Activated effector memory CD4-positive, alpha-beta T cell treated with anti-CD3 and anti-CD28 coated beads, Interleukin-2, amount 50 U/mL, for 16 hours (primary cell): ENCODE measurements at places on chromosomes 12 and 14.

DNA sequence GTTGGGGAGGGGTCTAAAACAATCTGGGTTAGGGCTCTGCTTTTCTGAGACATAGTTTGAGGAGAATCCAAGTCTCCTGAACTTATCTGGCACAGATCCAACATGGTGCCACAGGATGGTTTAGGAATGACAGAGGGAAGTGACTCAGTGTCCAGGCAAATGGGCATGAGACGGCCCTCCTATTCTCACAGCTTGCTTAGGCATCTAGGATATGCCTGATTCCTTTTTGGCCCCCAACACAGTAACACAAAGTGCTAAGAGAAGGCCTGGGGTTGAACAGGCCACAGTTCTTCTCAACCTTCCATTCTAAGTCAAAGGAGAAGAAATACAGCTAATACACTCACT lies 117.7 kb downstream of the ZFP36L1 start:
- peak; percentile 6 for DNase-seq

DNA sequence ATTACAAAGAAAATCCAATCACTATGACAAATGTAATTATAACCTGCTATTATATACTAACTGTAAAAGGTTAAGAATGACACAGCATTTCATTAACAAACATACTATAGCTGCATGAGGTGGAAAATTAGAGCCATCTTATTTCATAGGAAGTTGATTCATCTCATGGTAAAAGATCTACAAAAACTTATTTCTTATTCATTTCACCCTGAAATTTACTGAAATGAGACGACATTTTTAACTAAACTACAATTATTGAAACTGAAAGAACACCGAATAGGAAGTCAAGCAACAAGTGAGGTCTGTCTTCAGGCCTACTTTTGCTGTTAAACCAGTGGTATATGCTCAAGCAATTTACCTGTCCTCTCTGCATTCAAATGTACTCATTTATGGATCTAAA lies 87.2 kb downstream of the CEP83 start:
- DNase-seq, result no peak

GRCh38 chr12:6376079-6376869 lies 911 bp upstream of the SCNN1A start:
- DNase-seq, result peak; percentile 59

DNA sequence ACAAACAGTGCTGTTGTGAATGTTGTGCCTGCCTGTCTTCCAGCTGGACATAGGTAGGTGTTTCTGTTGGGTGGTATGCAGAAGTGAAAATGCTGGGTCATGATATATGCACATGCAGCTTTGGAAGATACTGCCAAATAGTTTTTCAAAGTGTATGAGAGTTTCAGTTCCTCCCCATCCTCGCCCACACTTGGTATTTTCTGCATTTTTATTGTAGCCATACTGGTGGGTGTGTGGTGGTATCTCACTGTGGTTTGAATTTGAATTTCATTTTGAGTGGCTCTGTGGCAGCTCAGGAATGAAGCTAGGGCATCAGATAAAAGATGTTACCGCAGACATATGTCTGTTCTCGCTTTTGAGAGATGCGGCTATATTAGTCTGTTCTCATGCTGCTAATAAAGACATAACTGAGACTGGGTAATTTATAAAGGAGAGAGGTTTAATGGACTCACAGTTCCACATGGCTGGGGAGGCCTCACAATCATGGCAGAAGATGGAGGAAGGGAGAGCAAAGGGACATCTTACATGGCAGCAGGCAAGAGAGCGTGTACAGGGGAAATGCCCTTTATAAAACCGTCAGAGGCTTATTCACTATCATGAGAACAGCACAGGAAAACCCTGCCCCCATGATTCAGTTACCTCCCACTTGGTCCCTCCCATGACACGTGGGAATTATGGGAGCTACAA lies 183.1 kb downstream of the CAND1 start:
- DNase-seq, result no peak

DNA sequence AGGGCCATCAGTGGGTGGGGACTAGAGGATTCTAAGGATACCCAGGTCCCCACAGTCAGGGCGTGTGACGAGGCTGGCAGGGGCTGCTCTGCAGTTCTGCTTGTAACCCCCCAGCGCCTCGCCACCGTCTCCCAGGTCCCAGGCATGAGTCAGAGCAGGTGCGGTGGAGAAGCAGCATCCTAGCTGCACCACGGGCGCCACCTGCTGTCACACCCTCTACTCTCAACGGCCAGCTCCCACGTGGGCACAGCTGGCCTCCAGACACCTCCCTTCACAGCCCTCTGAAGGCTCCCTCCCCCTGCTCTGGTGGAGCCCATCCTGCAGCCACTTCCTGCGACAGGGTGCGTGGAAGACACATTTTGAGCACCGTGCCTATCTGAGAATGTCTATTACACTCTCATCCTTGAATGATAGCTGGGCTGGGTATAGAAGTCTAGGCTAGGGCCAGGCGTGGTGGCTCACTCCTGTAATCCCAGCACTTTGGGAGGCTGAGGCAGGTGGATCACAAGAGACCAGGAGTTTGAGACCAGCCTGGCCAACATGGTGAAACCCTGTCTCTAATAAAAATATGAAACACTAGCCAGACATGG lies 6.9 kb upstream of the NUDT14 start:
- no peak for DNase-seq

GRCh38 chr12:116916122-116916521 lies 5.4 kb downstream of the FBXW8 start:
- DNase-seq, result no peak

DNA sequence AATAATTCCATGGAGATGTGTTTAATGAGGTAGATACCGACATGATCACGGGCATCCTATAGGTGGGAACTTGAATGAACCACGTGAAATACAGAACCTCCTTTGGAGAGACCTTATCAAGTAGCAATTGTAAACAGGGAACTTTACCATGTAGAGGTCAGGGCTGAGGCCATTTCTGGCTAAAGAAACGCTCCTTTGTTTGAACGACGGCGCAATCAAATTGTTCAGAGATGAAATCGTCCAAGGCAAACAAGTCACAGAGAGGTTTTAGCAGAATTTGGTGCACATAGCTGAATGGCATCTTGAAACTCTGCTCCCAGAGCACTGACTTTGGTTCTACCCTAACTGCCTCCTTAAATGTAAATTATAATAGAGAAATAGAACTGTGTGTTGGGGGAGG lies 9.8 kb downstream of the PRIMA1 start:
- DNase-seq, result no peak

DNA sequence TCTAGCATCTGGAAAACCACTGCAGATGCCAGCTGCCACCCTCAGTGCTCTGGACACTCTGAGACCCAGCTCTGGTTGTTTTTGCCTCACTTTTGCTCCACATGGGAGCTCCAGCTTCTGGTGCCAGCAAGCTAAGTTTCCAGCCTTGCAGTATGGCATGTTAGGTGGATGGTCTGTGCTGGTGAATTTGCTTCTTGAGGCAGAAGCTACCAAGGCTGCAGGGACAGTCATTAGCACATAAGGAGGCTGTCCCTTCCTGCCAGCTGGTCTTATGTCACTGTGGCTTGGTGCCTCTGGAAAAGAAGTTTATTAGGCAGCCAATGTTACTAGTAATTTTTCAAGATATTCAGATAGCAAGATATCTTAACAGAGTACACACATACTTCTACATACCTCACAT lies 64.2 kb upstream of the CSRP2 start:
- no peak for DNase-seq

DNA sequence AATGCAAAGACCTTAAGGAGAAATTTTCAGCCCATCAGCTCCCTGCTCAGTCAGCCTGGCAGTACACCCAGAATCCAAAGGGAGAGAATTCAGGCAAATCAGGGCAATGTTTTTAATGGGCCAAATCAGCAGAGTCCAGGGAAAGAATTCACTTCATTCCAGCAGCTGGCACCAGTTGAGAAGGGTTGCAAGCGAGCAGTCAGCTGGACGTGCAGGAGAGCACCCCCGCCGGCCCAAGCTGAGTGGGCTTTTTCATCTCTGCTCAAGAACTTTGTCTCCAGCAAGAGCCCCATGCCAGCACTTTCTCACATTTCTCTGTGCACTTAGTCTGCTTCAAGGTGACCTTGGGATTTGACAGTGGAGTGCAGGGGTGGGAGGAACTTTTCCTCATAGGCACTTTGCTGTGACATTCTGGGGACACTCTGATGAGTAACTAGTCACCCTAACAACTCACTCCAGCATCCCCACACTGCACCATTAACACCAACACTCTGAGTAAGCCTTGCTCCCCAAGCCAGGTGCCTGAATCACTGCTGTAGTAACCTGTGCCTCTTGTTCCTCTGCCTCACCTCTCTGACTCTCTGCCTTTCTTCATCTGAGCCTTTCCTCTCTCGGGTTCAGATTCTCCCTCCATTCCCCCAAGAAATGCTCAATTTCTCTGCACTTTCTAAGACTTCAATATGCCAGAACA lies 2.2 kb downstream of the ENDOU start:
- no peak for DNase-seq

GRCh38 chr12:119609358-119609757 lies 15.8 kb downstream of the TMEM233 start:
- no peak for DNase-seq

- DNase-seq, result no peak
These were observed 147.4 kb downstream of the C12orf75 start for GRCh38 chr12:105477873-105478272.

DNA sequence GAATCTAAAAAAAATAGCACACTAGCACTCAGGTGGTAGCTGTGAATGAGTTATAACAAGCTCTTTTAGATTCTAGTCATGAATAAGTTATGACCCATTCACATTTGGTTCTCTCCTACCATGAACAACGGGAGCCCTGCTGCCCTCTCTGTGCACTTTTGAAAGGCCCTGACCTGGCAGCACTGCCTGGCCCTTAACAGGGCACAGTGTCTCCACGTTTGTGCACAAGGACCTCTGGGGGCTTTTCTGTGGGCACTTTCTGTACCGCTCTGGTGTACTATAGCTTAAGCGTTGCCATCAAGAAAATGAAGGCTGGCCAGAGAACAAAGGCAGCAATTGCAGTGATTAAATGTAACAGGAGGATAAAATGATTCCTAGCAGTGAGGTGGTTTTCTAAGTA lies 21.2 kb downstream of the CCDC92 start:
- DNase-seq, result no peak

GRCh38 chr14:89296281-89296745 lies 120.7 kb downstream of the FOXN3 start:
- DNase-seq, result no peak

DNA sequence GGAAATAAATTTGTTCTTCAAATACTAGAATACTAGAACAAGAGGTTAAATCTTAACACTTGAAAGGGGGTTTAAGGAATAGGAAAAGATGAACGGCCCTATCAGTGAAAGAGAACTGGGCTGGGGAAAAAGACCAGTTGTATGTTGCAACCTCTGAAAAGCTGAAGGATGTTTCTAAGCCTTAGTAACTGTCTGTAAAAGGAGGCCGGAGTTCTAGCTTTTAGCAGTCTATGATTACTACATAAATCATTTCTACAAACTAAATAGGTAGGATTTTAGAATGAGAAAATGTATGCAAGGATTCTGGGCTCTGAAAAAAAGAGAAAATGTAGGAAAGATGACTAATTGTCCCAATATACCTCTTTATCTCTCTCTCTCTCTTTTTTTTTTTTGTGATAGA lies 4.9 kb downstream of the CERS5 start:
- no peak for DNase-seq

DNA sequence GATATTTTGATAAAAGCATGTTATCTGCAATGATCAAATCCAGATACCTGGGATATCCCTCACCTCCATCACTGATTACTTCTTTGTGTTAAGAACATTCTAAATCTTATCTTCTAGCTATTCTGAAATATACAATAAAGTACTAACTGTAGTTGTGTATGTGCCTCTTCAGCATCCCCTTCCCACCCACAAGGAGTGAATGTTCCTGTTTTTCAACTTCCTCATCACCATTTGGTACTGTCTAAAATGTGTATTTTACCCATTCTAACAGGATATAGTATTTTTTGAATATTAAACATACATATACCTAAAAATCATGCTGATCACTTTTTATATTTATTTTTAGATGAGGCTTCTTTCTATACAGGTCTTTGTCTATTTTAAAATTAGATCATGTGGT lies 1252.6 kb downstream of the TMEM121 start:
- no peak for DNase-seq

DNA sequence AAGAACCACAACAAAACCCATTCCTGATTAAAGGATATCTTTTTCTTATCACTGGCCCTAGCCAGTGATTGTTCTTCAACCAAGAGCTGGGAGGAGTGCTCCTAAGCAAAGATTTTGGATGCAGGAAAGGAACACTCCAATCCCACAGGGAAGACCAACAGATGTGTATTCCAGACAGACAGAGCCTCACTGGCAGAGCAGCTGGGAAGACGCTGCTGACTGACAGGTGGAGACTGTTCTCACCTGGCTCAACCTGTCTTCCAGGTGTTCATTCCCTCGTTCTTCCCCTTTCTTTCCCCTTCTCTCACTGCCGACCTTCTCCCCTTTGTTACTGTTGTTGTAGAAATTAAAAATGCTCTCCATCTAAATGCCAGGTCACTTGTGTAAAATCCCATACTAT lies 89.7 kb upstream of the CCDC198 start:
- no peak for DNase-seq

GRCh38 chr14:53957739-53958138 lies 1.1 kb upstream of the BMP4 start:
- DNase-seq, result no peak

DNA sequence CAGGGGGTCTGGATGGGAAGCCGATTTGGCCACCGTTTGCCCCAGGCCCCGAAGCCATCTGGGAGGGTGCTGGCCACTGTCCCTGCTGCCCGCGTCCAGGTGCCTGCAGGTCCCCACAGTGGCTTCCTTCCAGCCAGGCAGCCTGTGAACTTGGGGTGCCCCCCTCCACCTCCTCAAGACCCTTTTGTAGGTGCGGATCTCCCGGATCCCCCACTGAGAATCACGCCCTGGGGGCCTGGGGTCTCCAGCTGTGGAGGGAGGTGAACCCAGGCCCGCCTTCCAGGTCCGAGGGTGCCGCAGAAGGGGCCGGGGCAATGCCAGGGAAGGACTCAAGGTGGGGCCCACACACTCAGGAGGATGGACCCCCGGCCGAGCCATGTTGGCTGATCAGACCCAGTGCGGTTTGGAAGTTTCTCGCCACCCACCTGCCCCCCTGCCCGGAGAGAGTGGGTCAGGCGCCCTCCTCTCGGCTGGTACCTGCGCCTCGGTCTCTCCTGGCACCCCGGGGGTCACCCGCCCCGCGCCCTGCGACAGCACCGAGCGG lies 1.7 kb downstream of the MMP17 start:
- peak; percentile 61 for DNase-seq

GRCh38 chr14:80101835-80102234 lies 109.5 kb downstream of the DIO2 start:
- no peak for DNase-seq

DNA sequence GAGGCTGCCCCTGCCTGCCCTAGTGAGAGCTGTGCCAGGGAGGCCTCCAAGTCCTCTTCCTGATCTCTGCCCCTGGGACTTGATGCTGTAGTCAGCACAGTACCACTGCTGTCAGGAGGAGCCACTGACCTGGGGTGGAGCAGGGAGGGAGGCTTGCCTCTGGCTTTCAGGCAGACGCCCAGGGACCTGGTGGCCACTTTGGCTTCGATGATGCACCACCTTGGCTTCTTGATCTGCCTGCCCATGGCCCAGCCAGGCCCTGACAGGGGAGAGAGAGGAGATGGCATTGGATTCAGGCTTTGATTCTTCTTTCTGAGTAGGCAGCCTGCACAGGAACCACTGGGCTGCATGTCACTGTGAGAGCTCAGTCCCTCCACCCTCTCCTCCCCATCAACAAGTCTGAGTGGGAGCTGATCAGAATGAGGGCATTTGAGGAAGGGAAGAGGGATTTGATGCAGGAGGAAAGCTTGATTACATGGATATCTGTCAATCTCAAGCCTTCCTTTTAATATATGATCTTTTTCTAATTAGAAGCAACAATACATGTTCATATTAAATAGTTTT lies 24.7 kb downstream of the TMEM63C start:
- DNase-seq, result no peak
